HepG2 (cell line): ENCODE measurements at places on chromosomes 11 and 22.
A peak's percentile ranks its signal among the peaks of the same experiment; 100 is the strongest.

GRCh38 chr11:118845369-118845768, 38.3 kb upstream of the CXCR5 start:
- no peak for DNase-seq
- H3K27ac ChIP-seq: no peak overlapping the region
- H3K4me3 ChIP-seq: no peak overlapping the region
- H3K27me3 ChIP-seq: no peaks in the 10 kb centered on the region
- H3K36me3 ChIP-seq: no peaks in the 10 kb centered on the region
- H3K4me1 ChIP-seq: peaks cover 25% of the 10 kb centered on the region

DNA sequence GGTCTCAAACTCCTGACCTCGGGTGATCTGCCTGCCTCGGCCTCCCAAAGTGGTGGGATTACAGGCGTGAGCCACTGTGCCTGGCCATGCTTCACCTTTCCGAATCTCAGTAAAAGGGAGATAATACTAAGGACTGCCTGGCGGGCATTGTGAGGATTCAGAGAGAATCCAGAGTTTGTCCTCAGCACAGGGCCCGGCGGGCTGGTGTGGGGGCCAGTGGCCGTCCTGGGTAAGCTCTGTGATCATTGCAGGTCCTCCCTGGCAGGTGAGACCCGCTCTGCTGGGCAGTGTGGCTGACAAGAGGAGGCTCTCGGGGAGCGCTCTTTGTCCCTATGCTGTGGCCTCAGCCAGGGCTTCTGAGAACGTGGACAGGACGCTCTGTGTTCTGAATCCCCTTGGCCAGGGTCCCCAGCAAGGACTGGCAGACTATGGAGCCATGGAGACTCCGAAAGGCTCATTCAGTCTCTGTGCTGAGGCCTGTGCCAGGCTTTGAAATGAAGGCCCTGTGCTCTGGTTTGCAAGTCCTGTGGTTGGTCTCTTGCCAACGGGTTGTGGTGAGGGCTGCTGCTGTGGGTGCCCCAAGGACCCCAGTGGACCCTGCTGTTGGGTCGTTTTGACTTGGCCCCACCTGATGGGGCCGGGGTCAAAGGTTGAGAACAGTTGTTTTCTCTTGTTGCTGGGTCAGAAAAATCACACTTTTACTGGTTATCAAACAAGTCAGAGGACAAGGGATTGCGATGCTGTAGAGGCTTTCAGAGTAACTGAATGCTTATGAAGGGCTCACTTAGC, 2.1 kb downstream of the TPCN2 start:
- peaks cover 6% of the 10 kb centered on the region; the same call in 1 of the 3 replicates for H3K36me3 ChIP-seq
- H3K4me3 ChIP-seq: 0 out of 2 replicates have a peak overlapping the region, but pooled peaks have one; percentile 3
- peaks cover 55% of the 10 kb centered on the region for H3K4me1 ChIP-seq
- no peak for DNase-seq
- peak overlapping the region; percentile 56 for H3K27ac ChIP-seq
- no peaks in the 10 kb centered on the region for H3K27me3 ChIP-seq

DNA sequence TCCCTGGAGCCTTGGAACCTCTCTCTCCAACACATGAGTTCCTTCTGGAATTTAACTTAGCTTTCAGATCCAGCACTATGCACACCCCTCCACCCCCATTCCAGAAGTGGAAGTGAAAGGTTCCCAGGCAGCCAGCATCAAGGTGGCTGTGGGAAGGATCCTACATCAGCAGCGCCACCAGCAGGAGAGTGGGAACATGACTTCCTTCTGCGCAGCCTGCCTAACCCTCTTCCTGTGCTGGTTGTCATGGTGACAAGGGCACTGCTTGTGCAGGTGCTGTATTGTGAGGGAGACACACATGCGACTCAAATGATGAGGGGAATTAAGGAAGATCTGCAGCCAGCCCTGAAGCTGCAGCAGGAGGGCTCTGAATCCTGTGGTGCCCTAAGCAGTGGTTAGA, 904.5 kb upstream of the API5 start:
- H3K4me3 ChIP-seq: no peak overlapping the region
- H3K27ac ChIP-seq: no peak overlapping the region

DNA sequence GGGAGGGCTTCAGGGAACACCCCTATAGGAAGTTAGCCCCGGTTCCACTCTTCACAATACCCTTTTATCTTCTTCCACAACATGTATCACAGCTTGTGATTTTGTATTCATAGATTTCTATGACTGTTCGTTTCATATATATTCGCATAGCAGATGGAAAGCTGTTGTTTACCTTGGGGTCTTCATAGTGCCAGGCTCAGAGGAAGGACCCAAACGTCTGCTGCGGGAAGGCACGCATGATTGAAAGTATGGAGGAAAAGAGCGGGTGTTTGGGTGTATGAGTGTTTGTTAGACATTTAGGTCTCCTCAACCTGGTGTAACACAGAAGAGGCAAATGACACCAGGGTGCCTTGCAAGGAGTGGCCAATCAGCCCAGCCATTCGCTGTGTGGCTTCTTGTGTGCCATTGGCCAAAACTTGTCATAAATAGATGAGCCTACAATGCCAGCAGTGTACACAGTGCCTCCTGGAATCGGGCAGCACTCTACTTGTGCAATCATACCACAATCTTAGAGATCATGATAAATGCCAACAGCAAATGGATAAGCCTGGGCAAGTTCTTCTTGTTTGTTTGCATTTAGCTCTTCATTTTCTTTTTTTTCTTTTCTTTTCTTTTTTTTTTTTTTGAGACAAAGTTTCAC, 10.9 kb upstream of the ADA2 start:
- H3K27me3 ChIP-seq: peaks cover 6% of the 10 kb centered on the region; the same call in 1 of the 3 replicates
- no peak overlapping the region for H3K4me3 ChIP-seq
- no peak overlapping the region for H3K27ac ChIP-seq
- no peak for DNase-seq
- peaks cover 14% of the 10 kb centered on the region for H3K4me1 ChIP-seq
- no peaks in the 10 kb centered on the region for H3K36me3 ChIP-seq

GRCh38 chr11:47605921-47606320, 11.7 kb upstream of the C1QTNF4 start:
- no peak for DNase-seq
- H3K4me1 ChIP-seq: peaks cover 16% of the 10 kb centered on the region
- no peaks in the 10 kb centered on the region for H3K36me3 ChIP-seq
- H3K4me3 ChIP-seq: no peak overlapping the region
- no peaks in the 10 kb centered on the region for H3K27me3 ChIP-seq
- H3K27ac ChIP-seq: no peak overlapping the region

DNA sequence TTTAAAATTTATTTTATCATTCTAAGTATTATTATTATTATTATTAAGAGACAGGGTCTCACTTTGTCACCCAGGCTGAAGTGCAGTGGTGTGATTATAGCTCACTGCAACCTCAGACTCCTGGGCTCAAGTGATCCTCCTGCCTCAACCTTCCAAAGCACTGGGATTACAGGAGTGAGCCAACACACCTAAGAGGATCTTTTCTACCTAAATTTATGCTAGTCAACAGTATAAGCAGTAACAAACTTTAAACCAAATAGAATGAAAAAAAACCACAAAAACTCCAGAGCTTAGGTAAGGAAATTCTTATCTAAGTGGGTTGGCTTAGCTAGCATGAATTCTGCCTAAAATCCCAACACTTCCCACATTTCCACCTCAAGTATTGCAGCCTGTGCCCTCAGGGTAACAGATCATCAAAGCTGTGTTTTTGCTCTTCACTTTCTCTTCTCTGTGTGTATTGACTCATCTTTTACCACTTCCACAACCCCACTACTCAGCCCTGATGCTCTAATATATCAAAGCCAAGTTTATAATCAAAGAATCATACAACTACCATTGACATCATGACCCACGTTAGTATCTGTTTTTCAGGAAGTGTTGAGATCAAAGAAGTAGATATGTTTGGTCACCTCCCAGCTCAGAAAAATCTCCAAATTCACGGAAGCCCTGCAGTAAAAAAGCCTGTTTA, 93.7 kb upstream of the SPON1 start:
- H3K27ac ChIP-seq: no peak overlapping the region
- no peaks in the 10 kb centered on the region for H3K36me3 ChIP-seq
- no peak for DNase-seq
- H3K27me3 ChIP-seq: no peaks in the 10 kb centered on the region
- H3K4me1 ChIP-seq: no peaks in the 10 kb centered on the region
- H3K4me3 ChIP-seq: no peak overlapping the region

DNA sequence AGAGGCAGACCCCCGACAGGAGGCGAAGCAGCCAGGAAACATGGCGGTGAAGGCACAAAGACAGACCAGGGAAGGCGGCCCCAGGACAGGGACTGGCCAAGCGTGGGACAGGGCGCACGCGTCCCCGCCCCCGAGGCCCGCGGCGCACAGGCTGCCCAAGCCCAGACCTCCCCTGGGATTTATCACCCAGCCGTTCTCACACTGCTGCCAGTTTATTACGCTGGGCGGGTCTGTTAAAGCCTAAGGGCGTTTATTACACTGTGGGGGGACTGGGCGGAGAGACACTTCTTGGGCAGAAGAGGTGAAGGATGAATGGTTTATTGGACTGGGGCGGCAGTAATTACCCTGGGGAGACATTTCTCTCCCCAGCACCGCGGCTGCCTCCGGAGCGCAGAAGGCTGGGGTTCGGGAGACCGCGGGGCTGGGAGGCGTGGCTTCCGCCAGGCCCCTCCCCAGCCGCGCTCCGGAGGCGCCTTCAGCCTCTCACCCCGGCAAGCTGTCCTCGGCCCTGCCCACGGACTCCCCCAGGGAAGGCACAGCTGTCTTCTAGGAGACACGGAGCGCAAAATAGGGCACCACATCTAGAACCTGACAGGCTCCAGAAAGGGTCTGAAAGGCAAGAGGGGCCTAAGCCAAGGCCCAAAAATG, 47.1 kb downstream of the SLC22A12 start:
- H3K36me3 ChIP-seq: no peaks in the 10 kb centered on the region
- H3K4me1 ChIP-seq: no peaks in the 10 kb centered on the region
- no peak overlapping the region for H3K4me3 ChIP-seq
- no peak for DNase-seq
- H3K27ac ChIP-seq: no peak overlapping the region
